Left ventricle myocardium superior (tissue), 1 donor: ENCODE measurements at places on chromosomes 7 and 10.

- no peak for DNase-seq
These were observed 82.6 kb downstream of the ANLN start for GRCh38 chr7:36472141-36472729.

GRCh38 chr7:102323914-102324195 is 32.4 kb downstream of the SPDYE6 start:
- no peak for DNase-seq

- no peak for DNase-seq
These were observed 189.7 kb downstream of the CCDC3 start for GRCh38 chr10:12811826-12812225.

DNA sequence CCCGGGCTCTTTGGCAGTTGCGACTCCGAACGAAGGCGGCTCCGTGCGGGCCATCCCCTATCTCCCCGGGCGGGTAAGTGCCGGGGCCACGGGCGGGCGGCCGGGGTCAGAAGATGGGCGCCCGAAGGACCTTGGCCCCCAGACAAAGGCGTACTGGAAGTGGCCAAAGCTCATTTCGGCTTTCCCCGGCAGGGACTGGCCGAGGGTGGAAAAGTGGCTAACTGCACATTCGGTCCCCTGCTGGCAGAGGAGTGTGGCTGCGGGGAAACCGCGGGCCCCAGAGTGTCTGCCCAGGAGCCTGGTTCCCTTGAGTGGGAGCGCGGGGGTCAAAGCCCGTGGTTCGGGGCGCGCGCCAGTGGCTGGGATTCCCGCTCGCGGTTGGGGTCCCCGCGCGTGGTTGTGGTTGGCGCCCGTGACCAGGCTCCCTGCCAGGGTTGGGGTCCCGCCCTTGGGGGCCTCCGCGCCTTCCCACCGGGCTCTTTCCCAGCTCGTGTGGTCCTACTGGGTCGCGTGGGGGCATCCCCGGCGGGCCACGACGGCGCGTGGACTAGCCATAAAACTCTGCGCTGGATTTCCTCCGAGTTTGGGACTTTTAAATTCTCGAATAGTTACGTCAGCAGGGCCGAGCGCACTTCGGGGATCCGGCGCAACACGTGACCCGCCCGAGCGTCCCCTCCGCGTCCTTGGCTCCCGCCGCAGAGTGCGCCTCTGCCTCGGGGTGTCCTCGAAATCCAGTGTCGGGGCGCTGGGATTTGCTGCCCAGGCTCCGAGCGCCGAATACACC is 124.4 kb downstream of the TACC2 start:
- DNase-seq = peak; percentile 83
